ENCODE measurements at places on chromosomes 3 and 15.

DNA sequence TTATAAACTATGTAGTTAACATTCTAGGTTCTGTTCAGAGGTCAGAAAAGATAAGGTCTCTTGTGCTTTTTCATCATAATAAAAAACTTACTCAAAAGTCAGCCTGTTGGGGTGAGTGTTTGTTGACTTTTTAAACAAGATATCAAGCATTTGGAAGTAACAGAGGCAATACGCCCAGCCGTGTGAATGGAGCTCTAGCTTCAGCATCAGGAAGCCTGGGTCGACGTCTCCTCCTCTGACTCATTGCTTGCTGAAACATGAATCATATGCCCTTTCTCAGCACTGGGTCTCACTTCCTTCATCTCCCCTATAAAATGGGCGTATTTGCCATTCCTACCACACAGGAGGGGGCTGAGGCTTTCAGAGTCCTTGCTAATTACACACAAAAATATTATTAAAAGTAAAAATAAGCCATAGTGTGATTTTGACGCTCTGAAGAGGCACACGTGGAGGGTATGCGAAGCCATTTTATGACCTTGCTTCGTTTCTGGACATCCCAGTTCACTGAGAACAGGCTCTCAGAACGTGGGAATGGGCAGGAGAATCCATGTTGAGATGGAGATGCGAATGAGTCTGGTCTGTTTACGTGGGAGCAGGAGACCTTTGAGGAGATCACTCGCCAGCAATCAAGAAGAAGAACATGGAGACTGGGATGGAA lies 220.8 kb upstream of the TPRG1 start:
- DNase-seq, result no peak

- no peak for DNase-seq
Observed at GRCh38 chr3:46442576-46443530, 21.9 kb downstream of the LTF start.

GRCh38 chr3:53846134-53846850 lies at the start of the genes CHDH and IL17RB:
TSS of gene CHDH (minus strand) at chr3:53846419. CDS start at chr3:53824008, 22,411 bp downstream.
TSS of gene IL17RB (plus strand) at chr3:53846568. CDS start at chr3:53846589, 21 bp downstream.
- peak; percentile 52 for DNase-seq

GRCh38 chr15:54707805-54708752 lies 488.7 kb downstream of the RSL24D1 start:
- no peak for DNase-seq

GRCh38 chr3:136840252-136840651 lies 21.3 kb downstream of the SLC35G2 start:
- no peak for DNase-seq

DNA sequence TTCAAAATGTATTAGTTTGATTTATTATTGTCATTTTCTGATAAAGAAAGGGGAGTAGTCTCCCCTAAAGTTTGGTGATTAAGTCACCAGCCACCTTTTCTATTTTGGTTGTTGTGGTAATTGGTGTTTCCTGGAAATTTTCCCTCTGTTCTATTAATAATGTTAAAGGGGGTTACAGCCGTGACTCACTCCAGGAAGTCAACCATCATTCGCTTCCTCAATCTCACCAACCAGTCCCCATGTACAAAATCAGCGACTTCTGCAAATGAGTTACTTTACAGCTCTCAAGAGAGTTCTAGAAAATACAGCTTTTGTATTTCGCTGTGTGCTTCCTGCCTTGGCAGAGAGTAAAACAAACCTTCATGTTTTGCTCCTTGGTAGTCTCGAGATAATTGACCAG lies 285.1 kb downstream of the LPP start:
- DNase-seq, result peak; percentile 82

GRCh38 chr3:77686560-77686959 lies 646.7 kb downstream of the ROBO2 start:
- DNase-seq, result no peak

GRCh38 chr3:157559401-157559800 lies 56.2 kb upstream of the VEPH1 start:
- no peak for DNase-seq

DNA sequence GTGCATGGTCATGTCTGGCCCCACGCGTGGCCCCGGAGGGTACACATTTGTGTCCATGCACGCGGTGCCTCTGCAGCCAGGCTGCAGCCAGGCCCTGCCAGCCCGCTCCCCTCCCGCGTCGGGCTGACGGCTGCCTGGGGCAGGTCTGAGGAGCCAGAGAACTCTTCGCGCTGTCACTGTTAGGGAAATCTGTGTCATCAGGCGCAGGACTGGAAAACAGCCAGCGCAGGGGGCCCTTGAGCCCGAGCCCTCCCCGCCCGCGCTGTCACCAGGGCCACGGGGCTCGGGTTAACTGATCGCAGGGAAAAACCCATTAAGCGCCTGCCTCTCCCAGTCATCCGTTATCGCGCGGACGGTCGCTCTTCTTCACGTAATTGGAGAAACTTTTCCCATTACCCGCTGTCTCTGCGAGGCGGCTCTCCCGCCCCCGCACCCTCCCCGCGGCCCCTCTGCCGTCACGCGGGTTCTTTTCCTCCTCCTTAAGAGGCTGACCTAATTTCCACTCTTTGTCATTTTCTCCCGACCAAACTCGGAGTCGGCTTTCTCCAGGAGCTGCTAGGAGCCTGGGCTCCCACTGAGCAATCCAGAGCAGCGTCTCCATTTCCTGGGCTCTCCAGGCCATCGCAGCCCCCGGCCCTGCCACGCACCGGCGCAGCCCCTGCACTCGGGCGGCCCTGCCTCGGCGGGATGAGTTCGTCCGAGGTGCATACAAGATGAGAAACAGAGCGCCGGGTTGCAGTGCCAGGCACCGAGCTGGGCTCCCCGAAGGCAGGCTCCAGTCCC lies 57.5 kb upstream of the PRR23E start:
- DNase-seq, result no peak

DNA sequence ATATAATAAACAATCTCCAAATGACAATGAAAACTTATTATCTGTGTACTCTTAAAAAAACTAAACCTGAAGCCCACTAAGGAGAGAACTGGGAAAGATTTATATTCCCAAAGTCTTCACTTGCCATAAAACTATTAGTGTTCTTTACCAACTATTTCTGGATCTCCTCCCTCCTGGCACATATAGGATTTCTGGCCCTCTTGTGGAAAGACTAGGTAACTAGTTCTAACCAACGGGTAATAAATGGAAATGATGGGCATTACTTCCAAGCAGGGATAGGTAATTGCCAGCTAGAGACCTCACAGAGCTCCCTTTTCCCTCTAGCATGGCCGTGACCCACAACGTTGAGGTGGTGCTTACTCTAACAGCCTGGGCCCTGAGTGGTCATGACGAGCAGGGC lies 110.1 kb downstream of the DNAH12 start:
- DNase-seq, result peak; percentile 2

- no peak for DNase-seq
Observed at GRCh38 chr3:134083008-134083407, 53.3 kb upstream of the SLCO2A1 start.

GRCh38 chr3:122415104-122415744 lies 638 bp downstream of the WDR5B start:
- DNase-seq, result peak; percentile 52

DNA sequence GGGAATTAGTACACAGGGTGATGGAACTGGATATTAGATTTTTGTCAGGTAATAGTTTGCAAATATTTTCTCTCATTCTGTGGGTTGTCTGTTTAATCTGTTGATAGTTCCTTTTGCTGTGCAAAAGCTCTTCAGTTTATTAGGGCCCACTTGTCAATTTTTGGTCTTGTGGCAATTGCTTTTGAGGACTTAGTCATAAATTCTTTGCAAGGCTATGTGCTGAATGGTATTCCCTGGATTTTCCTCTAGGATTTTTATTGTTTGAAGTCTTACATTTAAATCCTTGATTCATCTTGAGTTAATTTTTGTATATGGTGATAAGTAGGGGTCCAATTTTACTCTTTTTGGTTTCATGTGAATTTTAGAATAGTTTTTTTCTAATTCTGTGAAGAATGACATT lies 111.3 kb downstream of the ARRDC4 start:
- no peak for DNase-seq

DNA sequence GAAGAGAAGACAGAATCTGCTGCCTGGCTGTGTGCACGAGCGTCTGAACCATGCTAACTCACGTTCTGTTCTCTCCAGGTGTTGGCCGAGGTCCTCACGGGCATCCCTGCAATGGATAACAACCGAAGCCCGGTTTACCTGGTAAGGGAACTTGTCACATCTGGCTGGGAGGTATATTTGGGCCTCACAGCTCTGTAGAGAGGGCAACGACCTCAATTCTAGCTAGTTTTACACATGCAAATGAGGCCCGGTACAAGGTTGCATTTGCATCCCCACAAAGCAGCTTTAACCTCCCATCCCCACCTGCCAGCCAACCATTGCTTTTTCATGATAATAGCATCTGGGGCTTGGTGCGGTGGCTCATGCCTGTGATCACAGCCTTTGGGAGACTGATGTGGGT lies 22.0 kb upstream of the TATDN2 start:
- no peak for DNase-seq

DNA sequence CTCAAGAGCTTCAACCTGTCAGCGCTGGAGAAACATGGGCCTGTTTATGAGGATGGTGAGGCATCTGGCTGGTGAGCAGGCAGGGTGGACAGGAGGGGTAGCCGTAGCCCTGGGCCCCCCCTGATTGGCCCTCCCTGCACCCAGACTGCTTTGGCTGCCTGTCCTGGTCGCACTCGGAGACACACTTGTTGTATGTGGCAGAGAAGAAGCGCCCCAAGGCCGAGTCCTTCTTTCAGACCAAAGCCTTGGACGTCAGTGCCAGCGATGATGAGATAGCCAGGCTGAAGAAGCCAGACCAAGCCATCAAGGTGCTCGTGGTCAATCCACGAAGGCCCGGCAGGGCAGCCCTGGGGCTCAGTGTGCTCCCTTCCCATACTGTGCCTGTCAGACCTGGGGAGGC lies 1.8 kb downstream of the APEH start:
- no peak for DNase-seq

- DNase-seq, result peak; percentile 84
Observed at GRCh38 chr3:10187290-10187876, 22.7 kb downstream of the IRAK2 start.

DNA sequence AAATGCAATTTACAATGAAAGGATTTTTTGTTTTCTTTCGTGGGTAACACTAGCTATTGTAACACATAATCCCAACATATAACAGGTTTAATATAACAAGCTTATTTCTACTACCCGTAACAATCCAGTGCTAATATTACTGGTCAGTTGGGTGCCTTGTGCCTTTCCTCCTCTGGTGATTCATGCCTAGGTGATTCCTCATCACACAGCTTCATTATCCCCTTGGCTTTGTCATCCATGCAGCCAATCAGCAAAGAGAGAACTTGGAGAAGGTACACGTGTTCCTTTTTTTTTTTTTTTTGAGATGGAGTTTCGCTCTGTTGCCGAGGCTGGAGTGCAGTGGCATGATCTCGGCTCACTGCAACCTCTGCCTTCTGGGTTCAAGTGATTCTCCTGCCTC lies 30.7 kb downstream of the CHST14 start:
- no peak for DNase-seq

DNA sequence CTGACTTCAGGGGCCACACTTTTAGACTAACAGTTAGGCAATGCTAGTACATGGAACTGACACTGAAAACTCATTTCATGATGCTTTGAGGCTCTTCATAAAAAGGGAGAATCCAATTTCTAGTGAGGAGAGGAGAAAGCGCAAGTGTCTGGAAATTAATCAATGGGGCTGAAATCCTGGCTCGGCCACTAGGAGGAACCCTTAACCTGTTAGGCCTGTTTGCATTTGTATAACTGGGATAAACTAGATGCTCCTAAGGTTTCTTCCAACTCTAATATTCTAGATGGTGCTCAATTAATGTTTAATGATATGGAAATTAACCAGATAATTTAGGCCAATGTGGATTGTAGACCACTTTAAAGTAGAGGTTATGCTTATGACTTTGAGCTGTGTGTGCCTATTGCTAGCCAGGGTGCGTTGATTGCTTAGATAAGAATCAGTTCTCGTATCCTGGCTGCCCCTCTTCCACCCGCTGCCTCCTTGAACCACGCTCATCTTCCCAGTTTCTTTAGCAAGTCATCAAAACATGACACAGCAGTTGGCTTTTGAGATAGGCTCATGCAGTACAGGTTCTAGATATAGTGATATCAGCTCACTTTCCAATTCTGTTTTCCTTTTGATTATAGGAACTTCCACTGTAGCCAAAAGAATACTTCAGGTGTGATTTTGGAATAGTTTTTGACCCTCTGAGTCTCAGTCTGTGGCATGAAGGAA lies 16.8 kb upstream of the CRBN start:
- DNase-seq, result no peak

DNA sequence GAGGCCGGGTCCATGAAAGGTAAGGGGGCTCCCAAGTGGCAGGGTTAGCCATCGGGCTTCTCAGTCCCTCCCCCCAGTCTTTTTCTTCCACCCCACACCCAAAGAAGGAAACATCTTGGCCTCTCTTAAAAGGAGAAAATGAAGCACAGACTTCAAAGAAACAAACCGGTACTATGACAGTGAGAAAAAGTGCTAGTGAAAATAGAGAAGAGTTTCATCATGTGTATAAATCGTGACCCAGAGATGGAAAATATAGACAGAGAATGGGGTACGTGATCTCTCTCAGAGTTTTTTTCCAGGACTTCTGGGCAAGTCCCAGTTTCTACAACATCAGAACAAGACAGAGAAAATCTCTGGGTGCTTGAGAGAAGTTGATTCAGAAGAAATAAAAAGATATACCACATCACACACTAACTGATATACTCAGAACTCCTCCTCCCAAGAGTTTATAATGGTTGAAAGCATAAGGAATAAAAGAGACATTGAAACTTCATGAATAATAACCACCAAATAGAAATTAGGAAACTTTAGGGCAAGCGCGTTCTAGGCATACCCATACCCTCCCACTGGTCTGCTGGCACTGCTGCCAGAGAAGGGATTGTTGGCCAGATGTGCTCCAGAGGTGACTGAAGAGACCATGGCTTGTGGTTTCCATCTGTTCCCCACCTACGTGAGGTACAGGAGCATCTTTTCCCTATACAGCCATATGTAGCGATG lies 318.9 kb upstream of the CHRM5 start:
- DNase-seq, result no peak

GRCh38 chr15:48190932-48191573 lies 412 bp upstream of the CTXN2 start:
- peak; percentile 67 for DNase-seq

DNA sequence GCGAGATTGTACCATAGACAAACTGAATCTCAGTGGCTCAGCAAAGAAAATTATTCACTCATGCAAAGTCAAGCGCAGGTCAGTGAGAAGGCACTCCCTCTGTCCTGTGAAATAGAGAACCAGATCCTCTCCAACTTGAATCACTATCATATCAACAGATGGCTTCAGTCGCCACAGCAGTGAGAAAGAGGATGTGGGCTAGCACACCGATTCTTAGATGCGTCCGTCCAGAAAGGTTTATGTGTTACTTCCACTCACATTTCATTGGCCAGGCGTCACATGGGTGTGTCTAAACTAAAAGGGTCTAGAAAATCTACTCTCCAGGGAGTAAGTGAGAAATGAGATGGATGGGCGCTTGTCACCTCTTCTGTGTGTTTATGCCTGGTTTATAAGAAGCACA lies 141.6 kb upstream of the KBTBD8 start:
- DNase-seq, result no peak

- no peak for DNase-seq
Observed at GRCh38 chr3:136631424-136631823, 120.8 kb downstream of the STAG1 start.

- no peak for DNase-seq
Observed at GRCh38 chr3:20637729-20638128, 451.7 kb upstream of the SGO1 start.

GRCh38 chr3:55746808-55747413 lies 259.8 kb upstream of the WNT5A start:
- DNase-seq, result peak; percentile 8

GRCh38 chr3:111737047-111737705 lies 121.9 kb upstream of the PHLDB2 start:
- DNase-seq, result no peak

All from pons (tissue), 1 donor.